ENCODE measurements at places on chromosomes 4 and X.
A peak's percentile ranks its signal among the peaks of the same experiment; 100 is the strongest.

DNA sequence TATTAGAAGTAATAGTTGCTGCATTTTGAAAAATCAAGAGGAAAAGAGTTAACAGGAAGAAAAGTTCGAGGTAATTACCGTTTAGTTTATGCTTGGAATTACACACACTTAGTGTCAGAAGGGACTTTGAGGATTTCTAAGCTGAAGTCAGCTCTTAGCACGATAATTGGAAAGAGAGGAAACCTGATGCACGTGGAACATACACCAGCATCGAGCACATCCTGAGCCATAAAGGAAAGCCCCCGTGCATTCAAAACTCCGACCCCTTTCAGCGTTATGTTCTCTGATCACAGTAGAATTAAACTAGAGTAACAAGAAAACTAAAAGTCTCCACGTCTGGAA lies 400 bp upstream of the PAQR3 start:
- no peak for DNase-seq

- peak; percentile 37 for DNase-seq
These were observed 134.5 kb upstream of the TAPT1 start for GRCh38 chr4:16360694-16361262.

DNA sequence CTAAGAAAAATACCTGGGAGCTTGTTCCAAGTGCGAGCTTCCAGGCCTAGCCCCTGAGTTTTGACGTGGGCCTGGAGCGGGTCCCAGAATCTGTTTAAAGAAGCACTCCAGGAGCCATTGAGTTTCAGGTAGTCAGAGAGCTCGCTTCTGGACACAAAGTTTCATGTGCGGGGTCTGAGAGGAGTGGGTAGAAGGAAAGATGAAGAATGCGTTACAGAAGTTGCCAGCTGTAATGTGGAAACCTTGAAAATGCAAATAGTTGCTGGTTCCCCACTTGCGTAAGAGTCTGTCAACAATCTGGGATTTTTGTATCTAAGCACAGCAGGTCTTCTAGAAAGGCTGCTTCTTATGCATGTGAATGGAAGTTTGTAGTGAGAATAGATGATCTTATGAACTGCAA lies 77.5 kb upstream of the CLCN4 start:
- DNase-seq: no peak

DNA sequence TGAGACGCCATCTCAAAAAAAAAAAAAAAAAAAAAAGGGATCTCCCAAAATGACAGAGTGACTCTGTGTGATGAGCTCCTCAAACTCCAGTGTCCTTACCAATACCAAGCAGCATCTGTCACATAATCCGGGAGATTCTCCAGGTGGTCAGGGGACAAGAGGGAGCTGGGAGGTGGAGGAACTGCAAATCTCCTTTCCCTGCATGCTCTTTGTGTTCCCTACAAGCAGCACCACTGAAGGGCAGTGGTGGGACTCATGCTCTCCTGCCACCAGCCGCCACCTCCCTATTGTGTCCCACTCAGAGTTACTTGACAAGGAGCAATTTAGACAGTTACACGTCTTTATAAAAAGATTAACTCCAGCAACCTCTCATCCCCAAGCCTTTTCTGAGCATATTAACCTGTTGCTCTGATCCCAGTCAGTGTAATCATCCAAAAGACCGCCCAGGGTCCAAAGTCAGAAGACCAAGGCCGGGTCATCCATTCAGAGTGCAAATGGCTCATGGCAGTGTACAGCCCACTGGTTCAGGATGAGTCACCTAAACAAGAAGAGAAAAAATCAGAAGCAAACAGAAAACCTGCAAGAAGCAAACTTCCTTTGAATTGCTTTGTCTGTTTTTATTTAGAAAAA lies 23.6 kb downstream of the MGST2 start:
- no peak for DNase-seq

- DNase-seq: no peak
These were observed 384.3 kb upstream of the ACTRT1 start for GRCh38 chrX:128436397-128437103.

DNA sequence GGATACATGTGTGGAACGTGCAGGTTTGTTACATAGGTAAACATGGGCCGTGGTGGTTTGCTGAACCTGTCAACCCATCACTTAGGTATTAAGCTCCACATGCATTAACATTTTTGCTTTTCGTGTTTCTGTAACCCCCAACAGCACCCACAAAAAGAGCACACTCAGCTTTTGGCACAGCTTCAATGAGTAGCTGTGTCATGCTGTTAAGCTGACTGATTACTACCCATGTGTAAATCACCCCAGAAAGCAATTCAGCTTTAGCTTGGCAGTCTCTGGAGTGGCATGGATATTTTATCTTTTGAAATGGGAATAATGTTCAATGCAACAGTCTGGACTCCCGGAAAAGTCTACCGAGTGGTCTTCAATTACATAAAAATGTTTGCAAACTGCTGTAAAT lies 734.3 kb downstream of the STIM2 start:
- DNase-seq: no peak

DNA sequence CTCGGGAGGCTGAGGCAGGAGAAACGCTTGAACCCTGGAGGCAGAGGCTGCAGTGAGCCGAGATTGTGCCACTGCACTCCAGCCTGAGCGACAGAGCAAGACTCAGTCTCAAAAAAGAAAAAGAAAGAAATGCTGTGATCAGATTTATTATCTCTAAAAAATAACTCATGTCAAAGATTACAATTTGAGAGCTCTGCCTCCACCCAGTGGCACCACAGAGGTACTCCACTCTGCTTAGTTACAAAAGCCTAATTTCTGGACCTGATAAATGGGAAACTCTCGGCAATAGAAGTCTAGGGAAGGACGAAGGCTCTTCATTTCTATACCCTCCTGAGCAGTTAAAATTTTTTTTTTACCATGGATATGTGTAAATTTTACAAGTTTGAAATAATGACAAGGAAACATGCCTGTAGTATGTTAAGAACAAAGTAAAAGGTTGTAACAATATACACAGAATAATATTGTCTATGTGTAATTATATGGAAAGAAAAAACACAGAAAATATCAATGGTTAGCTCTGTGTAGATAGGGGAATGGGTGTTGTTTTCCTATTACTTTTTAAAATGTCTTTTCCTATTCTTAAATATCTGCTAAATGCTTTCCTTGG lies 149.8 kb downstream of the STIM2 start:
- peak; percentile 34 for DNase-seq

- DNase-seq: no peak
These were observed 24.7 kb upstream of the CT47A1 start for GRCh38 chrX:121010218-121010617.

GRCh38 chr4:69095301-69095731 lies 958 bp upstream of the UGT2B7 start:
- DNase-seq: no peak

DNA sequence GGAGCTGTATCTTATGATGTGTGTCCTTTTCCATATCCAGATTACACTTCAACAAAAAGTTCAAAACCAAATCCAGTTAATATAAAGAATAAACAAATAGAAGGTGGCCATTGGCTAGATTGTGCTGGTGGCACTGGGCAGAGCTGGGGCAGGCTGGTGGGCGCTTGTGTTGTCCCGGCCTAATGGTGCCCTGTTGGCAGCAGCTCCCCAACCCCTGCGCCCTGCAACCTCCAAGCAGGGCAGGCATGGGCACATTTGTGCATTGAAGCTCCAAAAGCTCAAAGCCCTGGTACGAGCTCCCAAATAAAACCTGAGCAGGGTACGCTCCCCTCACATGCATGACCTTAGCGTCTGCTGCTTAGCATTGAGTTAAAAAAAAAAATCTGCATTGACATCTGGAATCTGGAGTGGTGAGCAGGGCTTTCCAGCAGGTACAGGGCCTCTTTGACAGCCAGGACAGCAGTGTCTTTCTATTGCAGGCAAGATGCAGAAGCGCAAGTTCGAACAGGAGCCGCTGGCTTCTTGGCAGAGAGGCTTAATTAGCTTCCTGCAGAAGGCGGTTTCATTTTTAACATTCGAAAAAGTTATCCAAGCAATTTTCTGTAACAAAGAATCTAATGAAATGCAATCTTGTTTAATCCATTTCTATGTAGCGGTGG lies 25.9 kb upstream of the NYX start:
- DNase-seq: no peak

DNA sequence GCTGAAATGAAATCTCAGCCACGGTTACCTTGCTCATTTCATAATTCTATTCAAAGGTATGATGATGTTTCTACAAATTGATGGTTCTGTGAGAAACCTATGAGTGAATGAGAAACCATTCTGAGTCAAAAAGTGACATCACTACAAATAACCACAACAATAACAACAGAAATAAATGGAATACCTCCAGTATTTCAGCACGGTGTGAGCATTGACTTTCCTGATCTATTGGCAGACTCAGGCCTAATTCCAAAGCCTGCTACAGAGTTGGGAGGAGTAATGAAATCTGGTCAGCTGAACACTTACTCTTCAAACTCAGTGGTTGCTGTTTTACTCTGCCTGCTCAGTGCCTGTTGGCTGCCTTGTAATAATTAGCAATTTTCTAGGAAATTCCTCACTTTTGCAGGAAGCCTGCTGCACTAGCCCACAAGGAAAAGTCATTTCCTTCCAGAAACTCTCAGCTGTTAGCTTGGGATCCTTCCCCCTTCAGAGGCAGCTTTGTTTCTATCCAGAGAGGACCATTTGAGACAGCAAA lies 18.8 kb upstream of the SYNPO2 start:
- no peak for DNase-seq

- DNase-seq: no peak
These were observed 94.5 kb upstream of the ZNF827 start for GRCh38 chr4:146033149-146033548.

GRCh38 chrX:136318156-136318555 lies 17.4 kb downstream of the ADGRG4 start:
- DNase-seq: no peak

DNA sequence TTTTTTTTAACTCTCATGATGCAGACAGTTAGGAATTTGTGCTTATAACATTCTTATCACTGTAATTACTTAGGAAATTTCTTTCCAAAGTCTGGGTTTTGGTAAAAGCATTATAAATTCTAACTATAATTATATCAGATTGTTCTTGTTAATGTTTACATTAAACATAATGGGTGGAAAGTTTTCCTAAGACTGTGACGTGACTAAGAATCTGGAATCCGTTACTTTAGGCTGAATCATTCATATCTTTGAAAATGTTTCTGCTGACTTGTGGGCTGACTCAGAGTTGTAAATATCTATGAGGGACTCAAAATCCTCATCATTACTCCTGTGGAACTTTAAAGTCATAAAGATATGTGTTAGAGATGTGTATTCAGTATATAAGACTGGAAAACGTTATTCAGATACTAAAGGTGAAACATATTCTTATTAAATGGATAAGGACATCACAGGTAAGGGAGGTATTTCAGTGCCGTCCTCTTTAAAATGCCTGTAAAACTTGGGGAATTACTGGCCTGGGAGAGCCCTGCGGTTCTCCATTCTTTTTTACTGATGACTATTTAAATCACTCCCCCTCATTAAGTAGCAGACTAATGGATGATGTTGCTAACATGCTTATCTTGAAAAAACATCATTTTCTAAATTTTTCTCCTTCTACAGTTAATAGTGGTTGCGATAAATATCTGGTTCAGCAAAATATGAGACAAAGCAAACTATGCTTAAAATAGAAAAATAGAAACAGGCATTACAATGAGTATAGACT lies 159.0 kb downstream of the DCLK2 start:
- no peak for DNase-seq

DNA sequence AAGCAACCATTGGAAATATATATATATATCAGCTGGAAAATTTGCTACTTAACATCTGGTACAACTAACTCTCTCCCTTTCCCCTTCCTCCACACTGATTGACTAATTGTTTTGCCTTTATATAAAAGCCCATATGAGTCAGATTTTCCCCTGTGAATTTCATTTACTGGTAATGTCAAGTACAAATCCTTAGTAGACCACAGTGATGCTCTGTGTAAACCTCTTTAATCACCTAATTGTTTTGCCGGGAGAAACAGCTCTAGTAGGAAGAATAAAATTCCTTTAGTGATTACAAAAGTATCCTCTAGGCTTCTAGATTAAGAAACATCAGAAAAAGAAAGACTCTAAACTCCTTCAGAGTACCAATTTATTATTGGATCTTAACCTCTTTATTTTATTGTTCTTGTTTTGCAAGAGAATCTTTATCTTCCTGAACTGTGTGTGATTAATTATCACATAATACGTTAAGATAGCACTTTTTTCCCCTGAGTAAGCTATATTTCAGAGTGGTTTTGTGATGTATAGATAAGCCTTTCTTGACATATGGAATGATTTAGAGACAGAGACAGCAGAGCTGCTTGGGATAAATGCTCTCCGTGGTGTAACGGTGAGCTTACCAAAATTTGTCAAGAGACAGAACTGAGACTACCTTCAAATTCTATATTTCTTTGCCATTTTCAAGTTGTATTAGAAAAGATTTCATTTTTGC lies 1606.4 kb upstream of the TENM3 start:
- no peak for DNase-seq

DNA sequence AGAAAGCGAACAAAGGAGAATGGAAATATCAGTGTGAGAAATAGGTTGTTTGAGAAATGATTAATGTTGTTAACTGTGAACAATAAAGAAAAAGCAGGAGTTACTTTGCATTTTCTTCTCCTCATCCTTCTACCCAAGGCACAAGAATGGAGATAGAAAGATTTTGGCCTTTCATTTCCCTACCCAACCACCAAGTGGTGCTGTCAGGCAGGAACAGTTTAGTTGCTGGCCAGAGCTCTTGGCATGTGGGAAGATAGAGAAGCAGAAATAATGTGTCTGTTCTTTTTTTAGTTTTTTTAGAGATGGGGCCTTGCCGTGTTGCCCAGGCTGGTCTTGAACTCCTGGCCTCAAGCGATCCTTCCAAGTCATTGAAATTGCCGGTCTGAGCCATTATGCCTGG lies 12.8 kb downstream of the HOPX start:
- no peak for DNase-seq

DNA sequence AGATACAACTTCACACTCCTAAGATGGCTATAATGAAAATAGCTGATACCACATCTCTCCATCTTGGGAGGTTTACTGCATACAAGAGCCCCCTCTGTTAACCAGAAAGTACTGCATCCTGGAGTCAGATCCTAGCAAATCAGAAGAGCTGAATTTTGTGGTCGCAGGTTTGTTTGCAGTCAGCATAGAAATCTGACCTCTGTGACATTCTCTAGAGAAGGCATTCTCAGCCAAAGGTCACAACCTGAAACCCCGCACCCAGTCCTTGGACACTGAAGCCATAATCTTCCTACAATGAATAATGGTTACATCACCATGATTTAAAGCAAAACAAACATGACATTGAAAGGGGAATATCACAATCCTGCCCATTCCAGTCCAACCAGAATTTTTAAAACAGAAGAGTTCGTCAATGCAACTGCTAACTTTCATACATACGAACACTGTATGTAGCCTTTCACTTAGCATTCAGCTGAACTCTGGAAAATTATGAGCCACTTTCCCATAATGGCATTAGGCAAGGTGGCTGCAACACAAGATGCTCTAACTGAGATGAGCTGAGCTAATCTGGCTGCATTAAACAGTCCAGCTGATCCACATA lies 17.6 kb downstream of the HS6ST2 start:
- no peak for DNase-seq

DNA sequence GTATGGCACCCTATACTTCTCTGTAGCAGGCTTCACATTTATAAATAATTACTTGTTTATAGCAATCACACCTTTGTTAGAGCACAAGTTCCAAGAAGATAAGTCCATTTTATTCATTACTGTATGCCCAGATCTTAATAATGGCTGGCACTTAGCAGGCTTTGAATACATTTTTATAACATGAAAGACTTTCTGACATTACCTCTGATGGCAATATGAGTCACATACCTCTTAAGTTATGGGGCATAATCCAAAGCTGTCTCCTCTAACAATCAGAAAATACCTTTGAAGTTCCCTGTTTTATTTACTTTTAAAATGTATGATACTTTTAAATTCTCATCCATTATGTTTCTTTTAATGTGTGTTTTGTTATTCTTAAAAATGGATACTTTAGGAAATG lies 12.2 kb downstream of the SCRG1 start:
- no peak for DNase-seq
